SIG-M5 (cell line): ENCODE measurements at places on chromosomes 4 and X.

- DNase-seq = no peak
These were observed 623.8 kb downstream of the EPHA5 start for GRCh38 chr4:65046192-65047133.

DNA sequence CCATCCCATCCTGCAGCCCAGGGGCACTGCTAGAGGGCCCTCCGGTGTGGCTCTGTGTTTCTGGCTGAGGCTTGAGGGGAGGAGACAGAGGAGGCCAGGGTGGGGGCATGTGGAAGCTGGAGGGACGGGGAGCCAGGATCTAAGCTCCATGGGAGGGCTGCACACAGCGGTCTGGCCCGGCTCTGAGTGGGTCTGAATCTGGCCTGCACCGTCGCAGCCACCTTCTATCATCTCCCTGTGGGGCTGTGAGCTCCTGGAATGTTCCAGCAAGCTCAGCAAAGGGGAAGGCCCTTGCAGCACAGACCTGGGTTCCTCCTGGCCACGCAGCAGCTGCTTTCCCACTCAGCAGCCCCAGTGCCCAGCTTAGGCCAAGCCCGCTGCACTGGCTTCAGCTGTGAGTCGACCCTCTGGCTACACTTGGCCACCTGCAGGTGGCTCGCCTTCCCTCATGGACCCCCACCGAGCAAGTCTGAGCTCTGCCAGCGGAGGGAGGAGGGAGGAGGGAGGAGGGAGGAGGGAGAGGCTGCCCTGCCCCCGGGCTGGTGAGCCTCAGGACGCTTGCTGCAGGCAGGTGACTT is 5.3 kb downstream of the NKX1-1 start:
- no peak for DNase-seq

DNA sequence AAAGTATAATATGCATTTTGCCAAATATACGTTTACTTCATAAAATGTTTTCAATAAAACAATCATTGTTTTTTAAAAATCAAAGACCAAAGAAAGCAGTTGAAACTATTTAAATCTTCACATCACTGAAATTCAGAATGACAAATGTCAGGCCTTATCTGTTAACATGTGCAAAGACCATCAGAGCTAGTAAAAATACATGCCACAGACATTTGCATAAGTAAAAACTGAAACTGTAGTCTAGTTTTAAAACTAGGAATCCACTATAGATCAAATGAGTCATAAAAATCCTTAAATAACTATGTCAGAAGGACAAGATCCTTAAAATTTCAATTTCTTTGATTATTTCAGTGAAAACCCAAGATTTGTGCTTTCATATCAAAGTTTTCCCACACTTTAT is 24.8 kb downstream of the KLHL15 start:
- DNase-seq = no peak

DNA sequence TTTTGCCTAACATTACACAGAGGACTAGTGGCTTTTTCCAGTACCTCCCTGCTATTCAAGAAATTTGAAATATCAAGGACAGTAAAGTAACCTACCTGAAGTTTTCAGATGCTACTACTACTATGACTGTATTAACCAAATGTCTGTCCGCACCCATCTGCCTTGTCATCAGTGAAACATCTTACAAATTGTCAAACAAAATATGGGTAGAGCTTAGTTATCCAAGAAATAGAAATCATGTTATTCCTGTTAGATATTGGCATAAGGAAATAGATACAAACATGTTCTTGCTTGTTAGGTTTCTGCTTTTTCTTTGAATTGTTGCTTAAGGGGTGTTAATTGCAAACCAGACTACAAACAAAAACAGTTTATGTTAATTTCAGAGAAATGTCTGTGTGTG is 63.9 kb downstream of the PLS3 start:
- no peak for DNase-seq

DNA sequence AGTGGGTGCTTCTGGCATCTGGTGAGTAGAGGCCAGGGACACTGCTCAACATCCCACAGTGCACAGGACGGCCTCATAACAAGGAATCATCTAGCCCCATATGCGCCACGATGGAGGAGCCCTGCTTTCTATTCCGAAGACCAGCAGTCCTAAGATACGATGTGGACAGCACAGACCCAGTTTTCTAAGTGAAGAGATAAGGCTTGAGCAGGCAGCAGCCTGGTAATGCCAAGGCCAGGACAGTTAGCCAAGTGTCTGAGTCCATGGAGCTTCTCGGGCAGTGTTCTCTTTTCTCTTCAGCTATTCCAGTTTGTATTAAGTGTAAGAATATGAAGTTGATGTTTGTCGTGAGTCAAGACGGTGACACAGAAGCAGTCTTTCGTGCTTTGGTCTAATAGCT is 112.7 kb downstream of the TBL1X start:
- DNase-seq = no peak

DNA sequence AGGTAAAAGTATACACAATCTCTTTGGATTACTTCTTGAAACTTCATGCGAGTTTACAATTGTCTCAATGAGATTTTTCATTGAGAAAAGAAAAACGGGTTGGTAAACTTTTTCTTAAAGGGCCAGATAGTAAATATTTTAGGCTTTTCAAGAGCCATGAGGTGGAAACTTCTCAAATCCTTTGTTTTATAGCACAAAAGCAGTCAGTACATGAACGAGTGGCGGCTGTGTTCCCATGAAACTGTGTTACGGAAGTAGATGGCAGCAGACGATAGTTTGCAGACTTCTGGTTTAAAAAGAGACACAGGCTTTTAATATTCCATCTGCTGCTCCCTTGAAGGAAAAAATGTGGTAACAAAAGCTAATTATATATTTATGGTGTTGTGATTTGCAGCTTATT is 332.0 kb downstream of the TENM3 start:
- no peak for DNase-seq

- no peak for DNase-seq
These were observed 99.1 kb downstream of the NHSL2 start for GRCh38 chrX:72009731-72010130.

- DNase-seq = no peak
These were observed 427.5 kb downstream of the BCOR start for GRCh38 chrX:39670281-39670680.
